ENCODE measurements at places on chromosomes 7 and 10. TPM values are rescaled to one million over a fixed set of nuclear protein-coding genes. Genes with fewer than 3 reads are reported as not detected.

GRCh38 chr10:6647811-6648526 lies 67.9 kb upstream of the PRKCQ start:
- peak; percentile 85 for DNase-seq

- no peak for DNase-seq
Observed at GRCh38 chr7:139916717-139917395, 87.8 kb downstream of the TBXAS1 start.

Gene PKD2L1
- not detected for total RNA-seq

Gene CTAGE15
- not detected for total RNA-seq

Gene RSPH10B
- total RNA-seq = not detected

Gene COL28A1
- total RNA-seq = not detected
